Substantia nigra (tissue), 51 donors: ENCODE measurements at places on chromosomes 16 and 17.
A peak's percentile ranks its signal among the peaks of the same experiment; 100 is the strongest.

- no peak for DNase-seq
Measured at GRCh38 chr16:80875616-80876015, 71.2 kb upstream of the CDYL2 start.

DNA sequence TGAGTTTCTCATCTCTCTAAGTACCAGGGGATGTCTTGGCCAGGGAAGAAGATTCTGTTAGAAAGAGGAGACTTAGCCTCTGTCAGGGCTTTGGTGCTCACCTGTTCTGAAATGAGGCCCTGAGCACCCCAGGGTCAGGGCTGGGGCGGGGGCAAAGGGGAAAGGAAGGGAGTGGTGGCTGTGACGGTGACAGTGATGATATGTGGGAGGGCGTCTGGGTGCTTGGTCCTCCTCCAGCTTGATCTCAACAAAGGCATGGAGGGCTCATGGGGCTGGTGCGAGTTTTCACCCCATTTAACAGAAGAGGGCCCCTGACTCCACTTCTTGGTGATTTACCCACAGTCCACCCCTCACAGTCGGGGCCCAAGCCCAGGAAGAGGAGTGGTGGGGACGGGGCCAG lies 15.1 kb downstream of the SOX8 start:
- DNase-seq, result no peak

- peak; percentile 98 for DNase-seq
Measured at GRCh38 chr17:75855310-75856061, at the start of gene WBP2. WBP2 (minus strand) TSS chr17:75855335; CDS start chr17:75855297, 38 bp downstream.

DNA sequence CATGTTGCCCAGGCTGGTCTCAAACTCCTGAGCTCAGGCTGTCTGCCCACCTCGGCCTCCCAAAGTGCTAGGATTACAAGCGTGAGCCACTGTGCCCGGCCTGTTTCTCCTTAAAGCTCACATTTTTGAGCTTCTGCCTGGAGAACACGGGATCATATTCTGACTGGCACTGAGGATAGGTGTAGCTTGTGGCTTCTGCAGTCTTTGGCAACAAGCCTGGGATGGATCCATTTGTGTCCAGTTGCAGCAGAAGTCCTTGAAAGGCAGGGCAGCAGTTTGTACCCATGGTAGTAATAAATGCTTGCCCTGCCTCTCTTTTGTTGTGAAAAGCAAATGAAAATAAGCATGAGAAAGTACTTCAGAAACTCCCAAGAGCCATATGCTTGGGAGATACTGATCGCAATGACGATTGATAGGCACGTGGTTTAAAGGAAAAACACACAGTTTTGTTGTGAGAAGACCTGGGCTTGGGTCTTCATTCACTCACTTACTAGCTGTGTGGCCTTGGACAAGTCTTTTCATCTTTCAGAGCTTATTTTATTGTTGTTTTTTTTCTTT lies 3.1 kb upstream of the CORO7 start:
- no peak for DNase-seq

DNA sequence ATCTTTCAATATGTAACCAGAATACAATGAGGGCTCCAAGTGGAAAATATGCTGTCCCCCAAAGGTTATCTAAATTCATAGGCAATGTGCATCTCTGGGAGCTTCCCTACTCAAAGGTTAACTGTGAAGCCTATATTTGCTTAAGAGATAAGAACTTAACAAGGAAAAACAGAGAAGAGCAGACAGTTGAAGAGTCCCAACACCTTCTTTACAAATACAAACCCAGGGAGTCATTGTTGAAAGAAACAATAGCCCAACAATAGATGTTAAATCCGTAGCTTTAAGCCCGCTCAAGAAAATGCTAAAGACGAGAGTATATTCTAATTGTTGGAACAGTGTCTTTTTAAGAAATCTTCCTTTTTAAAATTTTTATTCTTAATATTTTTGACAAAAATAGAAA lies 87.8 kb downstream of the CDH8 start:
- DNase-seq, result no peak

DNA sequence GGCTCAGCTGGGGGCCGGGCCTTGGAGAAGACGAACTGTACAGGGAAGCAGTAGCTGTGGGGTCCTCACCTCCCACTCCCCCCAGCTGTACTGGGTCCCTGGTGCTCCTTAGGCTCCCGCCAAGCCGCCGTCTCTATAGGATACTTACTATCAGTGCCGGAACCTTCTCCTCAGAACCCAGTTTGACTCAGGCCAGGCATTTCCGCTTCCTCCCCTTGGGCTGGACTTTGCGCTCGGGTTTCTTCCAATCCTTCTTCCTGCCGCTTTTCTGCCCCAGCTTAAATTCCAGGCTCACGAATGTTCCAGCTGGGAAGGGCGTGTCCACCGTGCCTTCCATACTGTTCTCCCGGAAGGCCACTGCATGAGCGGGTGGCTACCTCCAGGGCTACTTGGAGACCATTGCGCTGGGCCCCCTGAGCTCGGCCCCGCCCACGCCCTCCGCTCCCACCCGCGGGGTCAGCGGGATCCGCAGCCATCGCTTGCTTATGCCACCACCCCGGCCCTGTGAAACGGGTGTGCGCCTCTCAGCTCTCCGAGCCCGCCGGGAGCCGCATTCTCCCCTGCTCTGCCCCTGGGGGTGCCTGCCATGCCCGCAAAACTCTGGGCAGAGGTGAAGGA lies 1795.9 kb downstream of the TP53TG3F start:
- no peak for DNase-seq

DNA sequence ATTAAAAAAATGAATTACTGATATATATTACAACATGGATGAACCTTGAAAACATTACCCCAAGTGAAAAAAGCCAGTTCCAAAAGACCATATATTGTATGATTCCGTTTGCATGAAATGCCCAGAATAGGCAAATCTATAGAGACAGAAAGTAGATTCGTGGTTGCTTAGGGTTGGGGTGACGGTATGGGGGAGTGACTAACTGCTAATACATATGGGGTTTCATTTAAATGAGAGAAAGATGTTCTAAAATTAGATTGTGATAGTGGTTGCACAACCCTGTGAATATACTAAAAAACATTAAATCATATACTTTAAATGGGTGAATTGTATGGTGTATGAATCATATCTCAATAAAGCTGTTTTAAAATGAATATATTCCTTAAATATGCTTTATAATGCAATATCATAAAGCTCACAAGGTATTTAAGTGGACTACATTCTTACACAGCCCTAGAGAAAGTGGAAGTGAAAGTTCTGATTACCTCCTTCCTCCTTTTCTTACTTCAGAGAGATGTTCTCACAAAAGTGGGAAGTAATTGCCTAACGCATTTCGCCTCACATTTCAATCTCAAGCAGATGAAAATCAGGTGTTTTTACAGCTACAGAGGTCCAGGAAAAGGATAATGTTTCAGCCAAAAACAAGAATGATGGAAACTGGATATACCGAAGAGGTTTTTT lies 142.7 kb upstream of the GNAO1 start:
- no peak for DNase-seq

- DNase-seq, result no peak
Measured at GRCh38 chr16:61798741-61799140, 237.5 kb downstream of the CDH8 start.

DNA sequence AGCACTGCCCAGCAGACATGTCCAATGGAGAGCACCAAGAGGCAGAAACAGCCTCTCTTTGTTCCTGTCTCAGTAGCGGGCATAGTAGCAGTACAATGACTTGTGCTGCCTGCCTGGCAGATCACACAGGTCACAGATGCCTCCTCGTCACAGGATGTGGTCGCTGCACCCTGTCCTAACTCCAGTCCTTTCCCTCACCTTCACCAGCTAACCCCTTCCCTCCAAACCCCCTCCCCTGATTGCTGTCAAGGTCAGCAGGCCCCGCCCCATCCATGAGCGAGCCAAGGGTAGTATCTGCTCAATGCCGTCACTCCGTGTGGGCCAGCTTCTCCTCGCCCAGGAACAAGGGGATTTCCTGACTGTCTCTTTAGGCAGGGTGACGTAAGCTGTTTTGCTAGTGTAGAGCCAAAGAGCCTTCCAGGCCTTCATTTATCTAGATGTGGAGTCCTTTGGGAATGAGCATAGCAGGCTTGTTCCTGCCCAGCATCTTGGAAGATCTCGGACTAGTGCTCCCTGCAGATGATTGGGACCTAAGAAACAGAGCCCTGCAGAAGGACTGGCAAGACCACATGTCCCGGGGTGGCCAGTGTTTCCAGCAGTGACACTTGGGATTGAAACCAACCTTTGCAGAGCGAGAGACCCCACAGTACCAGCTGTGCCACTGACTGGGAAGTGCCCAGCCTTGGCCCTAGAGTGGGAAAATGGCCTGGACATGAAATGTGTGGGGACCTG lies 75.9 kb upstream of the TNRC6C start:
- DNase-seq, result peak; percentile 39

GRCh38 chr17:75261336-75262111 lies at the start of the genes GGA3 and MRPS7:
GGA3 (minus strand) TSS chr17:75261606; CDS start chr17:75261587, 19 bp downstream.
MRPS7 (plus strand) TSS chr17:75261879; CDS start chr17:75261901, 22 bp downstream.
- DNase-seq, result peak; percentile 94

DNA sequence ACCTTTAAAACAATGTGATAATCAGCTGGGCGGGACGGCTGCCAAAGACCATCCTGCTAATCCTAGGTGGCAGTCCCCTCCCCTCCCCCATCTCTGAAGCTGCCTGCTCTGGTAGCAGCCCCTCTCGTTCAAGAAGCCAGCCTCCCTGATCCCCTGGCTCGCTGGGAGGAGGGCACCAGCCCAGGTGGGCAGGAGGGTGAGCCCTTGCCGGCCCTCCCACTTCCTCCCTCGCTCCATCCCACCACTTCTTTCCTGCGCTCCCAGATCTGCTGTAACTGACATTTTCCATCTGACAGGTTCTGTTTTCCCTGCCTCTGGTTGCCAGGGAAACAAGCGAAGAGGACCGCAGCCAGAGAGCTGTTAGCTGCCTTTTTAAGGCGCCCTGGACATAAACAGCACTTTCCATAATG lies 155.7 kb upstream of the TNRC6C start:
- no peak for DNase-seq

DNA sequence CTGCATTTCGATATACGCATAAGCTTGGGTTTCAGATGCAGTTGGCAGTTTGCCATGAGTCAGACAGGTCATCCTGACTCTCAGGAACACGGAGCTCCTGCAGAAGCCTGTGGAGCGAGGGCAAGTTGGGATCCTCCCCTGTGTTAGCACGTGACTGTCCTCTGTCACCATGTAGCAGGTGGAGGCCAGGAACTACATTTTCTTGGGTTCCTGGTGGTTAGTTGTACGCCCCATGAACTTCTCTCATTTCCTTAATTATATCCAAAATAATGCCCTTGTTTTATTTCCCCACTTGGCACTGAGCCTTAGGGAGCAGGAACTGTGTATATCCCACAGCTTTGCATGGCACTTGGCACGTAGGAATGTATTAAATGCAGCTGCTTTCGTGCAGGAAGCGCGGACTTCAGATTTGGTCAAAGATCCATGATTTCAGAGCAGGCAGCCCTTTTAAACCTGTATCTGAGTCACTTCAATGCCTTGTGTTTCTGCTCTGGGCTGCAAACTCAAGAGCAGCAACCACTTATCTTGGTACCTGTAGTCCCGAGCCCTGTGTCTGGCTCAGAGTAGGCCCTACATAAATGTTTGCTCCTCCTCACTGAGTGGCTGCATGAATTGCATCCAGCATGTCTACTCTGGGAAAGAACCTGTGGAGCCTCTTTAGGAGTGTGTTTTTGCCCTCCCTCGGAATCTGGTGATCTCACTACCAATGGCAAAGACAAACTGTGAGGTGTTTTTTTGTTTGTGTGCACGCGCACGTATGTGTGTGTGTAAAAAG lies 428.4 kb downstream of the MAF start:
- no peak for DNase-seq

DNA sequence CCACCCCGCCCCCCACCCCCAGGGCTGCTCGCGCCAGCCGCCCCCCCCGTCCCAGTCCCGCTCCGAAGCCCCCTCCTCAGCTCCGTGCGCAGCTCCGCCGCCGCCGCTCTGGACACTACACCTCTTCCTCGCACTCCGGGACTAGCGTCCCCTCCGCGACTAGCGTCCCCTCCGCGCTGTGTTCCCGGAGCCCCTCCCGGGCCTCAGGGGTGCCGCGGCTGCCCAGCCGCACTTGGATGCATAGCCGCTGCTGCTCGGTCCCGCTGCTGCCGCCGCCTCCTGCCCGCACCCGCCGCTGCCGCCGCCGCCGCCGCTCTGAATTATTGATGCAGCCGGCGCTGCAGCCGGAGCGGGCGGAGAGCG lies at the start of gene CBLN1:
Gene CBLN1 (minus strand): TSS at position 359 of the 363 bp plus-strand sequence. CDS start 373 bp downstream, outside the sequence.
- DNase-seq, result no peak

GRCh38 chr17:979539-980405 lies at the start of gene NXN:
NXN (minus strand) TSS chr17:979776.
- peak; percentile 77 for DNase-seq

- DNase-seq, result no peak
Measured at GRCh38 chr16:70740914-70741782, 55.3 kb upstream of the MTSS2 start.

GRCh38 chr17:5921512-5922282 lies 148.5 kb upstream of the WSCD1 start:
- DNase-seq, result no peak

DNA sequence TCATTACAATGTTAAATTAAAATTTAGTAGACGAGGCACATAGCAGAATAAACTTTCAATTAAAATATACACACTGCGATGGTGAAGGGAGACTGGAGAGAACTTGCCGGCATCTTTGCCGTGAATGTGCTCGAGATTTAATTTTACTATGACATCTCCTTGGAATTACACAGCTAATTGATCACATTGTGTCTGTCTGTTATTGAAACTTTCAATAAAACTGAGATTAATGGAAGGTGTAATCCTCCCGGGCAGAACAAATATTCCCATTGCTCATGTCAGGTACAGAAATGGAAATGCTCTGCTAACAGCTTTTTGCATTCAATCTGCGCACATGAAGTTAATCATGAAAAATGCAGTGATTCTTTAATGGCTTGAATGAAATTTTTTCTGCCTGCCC lies 210.1 kb upstream of the NLRP1 start:
- DNase-seq, result no peak

GRCh38 chr16:68396481-68396880 lies 51.8 kb downstream of the SMPD3 start:
- no peak for DNase-seq

DNA sequence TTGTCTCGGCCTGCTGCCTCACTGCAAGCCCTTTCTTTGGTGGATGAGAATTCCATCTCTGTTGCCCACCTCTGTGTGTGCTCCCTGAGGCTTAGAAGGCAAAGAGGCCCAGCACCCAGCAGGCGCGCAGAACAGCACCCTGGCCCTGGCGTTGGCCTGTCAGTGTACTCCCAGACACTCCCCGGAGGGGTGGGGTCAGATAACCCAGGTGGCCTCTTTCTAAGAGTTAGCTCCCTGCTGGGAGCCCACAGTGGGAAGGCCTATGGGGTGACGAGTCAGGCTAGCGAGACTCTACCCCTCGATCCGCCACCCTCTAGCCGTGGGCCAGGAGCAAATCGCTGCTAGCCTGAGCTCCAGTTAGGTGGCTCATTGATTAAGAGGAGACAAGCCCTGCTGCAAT lies 38.1 kb downstream of the SRL start:
- DNase-seq, result no peak

GRCh38 chr17:58691701-58692238 lies at the start of gene TEX14:
TEX14 (minus strand) TSS chr17:58692045; CDS start chr17:58652001, 40,044 bp downstream.
- DNase-seq, result peak; percentile 17
